ENCODE measurements at places on chromosomes 1 and 21. TPM values are rescaled to one million over a fixed set of nuclear protein-coding genes. Genes with fewer than 3 reads are reported as not detected.

- no peak for DNase-seq
These were observed 4.0 kb downstream of the FBLIM1 start for GRCh38 chr1:15762546-15762945.

DNA sequence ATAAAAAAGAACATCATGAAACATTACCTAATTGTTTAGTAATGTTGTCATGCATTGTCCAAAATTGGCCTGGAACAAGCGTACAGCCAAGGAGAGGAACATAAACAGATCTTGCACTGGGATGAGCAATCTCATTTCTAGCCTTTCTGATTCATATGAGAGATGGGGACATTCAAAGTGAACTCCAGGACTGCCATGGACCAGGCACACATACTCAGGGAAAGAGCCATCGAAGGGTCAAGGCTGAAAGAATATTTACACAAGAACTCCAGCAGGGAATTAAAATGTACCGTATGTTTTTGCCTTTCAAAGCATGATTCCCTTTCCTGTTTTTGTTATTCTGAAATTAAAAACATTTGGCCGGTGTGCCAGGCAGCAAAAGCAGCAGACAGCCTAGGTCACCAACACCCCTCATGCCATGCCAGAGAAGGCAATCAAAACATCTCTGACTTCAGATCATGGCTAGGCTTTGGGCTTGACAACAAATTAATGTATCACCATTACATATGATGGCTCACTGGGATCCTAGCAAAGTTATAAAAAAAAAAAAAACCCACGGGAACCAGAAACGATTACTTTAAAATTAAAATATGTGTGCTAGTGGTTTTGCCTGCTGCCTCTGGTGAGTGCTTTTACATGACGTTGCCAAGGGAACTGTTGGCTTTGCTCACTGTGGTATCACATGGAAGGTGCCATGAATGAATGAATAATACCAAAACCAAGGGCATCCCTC lies 159.8 kb downstream of the TGFBR3 start:
- no peak for DNase-seq

DNA sequence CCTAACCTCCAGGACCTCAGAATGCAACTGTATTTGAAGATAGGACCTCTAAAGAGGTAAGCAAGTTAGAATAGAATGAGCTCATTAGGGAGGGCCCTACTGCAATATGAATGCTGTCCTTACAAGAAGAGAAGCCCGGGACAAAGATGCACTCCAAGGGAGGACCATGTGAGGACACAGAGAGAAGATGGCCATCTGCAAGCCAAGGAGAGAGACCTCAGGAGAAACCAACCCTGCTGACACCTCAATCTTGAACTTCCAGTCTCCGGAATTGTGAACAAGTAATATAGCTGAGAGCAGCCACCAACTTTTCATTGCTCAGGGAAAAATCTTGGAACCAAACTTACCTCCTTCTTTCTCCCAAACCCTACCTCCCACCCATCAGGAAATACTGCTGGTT lies 15.0 kb upstream of the GALNT2 start:
- DNase-seq, result no peak

DNA sequence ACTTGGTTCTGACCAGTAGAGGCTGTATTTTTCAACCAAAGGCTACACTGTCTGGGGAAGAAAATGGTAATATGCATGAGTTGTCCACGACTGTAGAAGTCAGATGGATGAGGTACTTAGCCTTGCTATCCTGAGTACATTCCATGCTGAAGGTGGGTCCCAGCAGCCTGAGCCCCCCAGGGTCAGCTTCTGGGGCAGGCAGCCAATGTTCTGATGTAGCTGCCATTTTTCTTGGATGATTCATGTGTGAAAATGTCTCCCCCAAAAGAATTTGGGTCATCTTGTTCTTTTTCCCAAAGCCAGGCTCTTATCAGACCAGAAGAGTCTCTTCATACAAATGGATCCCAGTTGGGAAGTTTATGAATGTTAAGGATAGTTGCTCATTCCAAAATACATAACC lies 172.2 kb upstream of the UBE2U start:
- DNase-seq, result no peak

GRCh38 chr1:69569576-69570328 lies 2.0 kb downstream of the LRRC7 start:
- no peak for DNase-seq

GRCh38 chr1:202599669-202600431 lies 110.4 kb downstream of the SYT2 start:
- DNase-seq, result peak; percentile 49

GRCh38 chr1:68497358-68497698 lies 446 bp upstream of the DEPDC1 start:
- DNase-seq, result no peak

DNA sequence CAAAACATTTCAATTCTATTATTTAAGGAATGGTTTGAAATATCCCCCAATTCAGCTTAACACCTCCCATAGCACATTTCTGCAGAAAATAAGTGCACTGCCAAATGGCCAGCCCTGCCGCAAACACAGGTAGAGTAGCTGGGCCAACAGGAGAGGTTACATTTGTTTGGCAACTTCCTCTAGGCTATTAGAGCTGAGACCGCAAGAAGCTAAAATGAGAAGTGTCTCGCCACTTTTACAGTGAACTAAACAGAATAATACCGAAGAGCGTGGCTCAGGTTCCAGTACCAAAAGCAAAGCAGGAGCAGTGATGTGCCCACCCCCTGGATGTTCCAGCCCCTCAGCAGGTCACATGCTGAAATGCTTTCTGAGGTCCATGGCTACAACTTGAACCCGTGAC lies 154.5 kb upstream of the PKN2 start:
- DNase-seq, result no peak

GRCh38 chr1:17009706-17010105 lies 2.0 kb downstream of the ATP13A2 start:
- DNase-seq, result peak; percentile 28

GRCh38 chr21:36902793-36903192 lies 63.7 kb downstream of the HLCS start:
- no peak for DNase-seq

GRCh38 chr1:172485626-172486025 lies 41.8 kb upstream of the PIGC start:
- DNase-seq, result no peak

DNA sequence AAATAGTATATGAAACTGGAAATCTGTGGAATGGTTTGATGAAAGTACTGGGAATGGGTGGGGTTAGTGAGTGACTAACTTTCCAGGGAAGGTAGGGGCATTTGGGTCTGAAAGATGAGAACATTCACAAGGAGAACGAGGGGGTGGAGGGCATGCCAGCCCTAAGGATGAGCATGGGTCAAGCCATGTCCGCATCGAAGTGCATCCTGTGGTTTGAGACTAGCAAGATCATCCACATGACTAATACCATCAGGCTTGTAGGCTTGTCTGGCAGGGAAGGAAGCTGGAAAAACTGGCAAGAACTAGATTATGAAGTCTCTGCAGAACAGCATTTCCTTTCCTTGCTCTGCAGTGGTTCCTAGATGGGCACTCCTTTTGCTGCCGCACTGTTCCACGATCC lies 70.4 kb upstream of the UBE2U start:
- no peak for DNase-seq

- no peak for DNase-seq
These were observed 10.4 kb downstream of the ANP32E start for GRCh38 chr1:150225546-150225945.

DNA sequence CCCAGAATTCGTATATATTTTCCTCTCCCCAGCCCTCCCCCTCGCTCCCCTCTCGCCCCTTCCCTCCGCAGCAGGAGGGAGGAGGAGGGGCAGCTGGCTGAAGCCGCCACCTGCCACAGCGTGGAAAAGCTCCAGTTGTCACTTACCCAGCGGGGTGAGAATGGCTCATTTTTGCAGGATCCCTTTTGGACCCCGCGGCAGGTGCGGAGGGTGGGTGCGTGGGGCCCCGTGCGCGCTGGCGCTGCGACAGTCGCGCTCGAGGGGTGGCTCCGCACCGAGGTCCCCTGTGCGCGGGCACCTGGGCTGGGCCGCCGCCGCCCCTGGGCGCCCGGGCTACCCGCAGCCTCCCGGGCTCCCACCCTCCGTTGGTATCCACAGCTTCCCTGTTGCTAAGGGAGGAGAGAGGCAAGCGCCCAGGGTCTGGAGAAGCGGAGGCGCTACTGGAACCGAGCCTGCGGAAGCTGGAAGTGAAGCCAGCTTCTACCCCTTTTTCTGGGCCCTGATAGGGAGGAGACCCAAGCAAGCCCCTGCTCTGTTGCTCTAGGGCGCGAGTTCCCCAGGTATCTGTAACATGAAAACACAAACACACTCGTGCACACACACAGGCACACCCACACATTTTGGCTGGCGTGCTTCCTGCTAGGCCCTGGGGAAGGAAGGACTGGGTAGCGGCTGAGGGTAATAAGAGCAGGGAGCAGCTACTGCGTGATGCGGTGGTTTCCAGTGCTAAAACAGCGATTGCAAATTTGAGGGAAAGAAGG lies at the start of gene ERICH3:
Gene ERICH3 (minus strand): TSS at position 442 of the 761 bp plus-strand sequence. CDS start 273 bp downstream, at position 169.
- DNase-seq, result no peak

GRCh38 chr1:3089490-3089889 lies 20.5 kb downstream of the PRDM16 start:
- DNase-seq, result no peak

GRCh38 chr1:54766726-54767125 lies 2.4 kb upstream of the PARS2 start:
- no peak for DNase-seq

- no peak for DNase-seq
These were observed 53.6 kb upstream of the ASB17 start for GRCh38 chr1:75985827-75986226.

DNA sequence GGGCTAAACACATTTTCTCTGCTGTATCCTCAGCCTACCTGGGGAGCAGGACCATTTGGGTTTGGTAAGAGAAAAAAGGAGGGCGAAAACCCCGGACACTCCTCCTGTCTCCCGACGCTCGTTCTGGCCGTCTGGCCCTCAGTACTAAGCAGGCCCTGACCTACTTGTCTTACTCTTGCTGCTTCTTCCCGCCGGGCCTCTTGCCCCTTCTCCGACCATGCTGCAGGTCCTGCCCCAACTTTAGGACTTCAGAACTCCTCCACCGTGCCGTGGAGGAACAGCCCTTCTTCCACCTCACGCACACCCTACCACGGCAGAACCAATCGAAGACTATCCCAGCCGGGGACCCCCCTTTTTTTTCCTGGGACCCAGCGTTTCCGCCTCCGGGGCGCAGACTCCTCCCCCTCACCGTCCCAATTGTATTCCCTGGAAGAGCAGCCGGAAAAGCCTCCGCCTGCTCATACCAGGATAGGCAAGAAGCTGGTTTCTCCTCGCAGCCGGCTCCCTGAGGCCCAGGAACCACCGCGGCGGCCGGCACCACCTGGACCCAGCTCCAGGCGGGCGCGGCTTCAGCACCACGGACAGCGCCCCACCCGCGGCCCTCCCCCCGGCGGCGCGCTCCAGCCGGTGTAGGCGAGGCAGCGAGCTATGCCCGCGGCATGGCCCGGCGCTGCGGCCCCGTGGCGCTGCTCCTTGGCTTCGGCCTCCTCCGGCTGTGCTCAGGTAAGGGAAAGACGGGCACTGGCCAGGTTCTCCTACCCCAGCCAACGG lies at the start of gene CHRNB2:
Gene CHRNB2 (plus strand): TSS at position 393 of the 771 bp plus-strand sequence. CDS start 267 bp downstream, at position 660.
- DNase-seq, result peak; percentile 71

DNA sequence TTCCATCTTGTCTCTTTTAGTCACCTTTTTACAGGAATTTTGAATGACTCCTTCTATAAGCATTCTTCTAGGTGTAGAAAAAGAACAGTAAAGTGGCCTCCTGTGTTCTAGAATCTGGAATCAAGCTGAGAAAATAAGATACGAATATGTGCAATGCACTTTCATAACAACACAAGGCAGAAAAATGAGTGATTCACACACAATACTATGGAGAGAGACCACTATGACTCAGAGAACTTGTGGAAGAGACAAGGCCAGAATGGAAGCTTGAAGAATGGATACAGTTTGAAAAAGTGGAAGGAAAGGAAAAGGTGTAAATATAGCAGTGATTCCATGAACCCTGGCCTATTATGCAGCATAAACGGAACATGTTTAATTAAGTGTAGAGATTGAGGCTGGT lies 57.1 kb upstream of the SAMSN1 start:
- no peak for DNase-seq

- DNase-seq, result no peak
These were observed 24.4 kb downstream of the MCOLN2 start for GRCh38 chr1:84972377-84972987.

DNA sequence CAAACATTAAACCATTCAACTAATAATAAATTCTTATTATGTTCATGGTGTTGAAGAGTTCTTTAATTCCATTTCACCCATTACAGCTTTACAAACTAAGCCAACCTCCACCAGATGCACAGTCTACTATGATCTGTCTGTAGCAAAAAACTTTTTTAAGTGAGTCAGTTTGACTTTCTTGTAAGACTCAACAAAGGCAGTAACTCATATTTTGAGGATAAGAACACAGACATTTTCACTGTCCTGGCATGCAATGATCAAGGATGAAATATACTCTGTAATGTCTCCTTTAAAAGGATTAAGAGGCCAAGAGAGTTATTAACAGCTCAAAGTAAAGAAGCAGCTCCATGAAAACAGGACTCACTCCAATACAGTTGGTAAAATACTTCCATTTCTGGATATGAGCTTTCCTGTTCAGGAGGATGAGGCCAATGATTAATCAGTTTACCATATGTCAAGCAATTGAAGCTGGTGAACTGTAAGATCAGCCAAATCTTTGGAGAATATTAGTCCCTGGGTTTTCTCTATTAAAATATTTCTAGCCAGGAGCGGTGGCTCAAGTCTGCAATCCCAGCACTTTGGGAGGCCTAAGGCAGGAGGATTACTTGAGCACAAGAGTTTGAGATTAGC lies 20.6 kb downstream of the XKR8 start:
- DNase-seq, result no peak

GRCh38 chr21:44724926-44725325 lies 13.6 kb upstream of the TSPEAR start:
- no peak for DNase-seq

- DNase-seq, result no peak
These were observed 581.1 kb downstream of the KCNT2 start for GRCh38 chr1:196027127-196027526.

DNA sequence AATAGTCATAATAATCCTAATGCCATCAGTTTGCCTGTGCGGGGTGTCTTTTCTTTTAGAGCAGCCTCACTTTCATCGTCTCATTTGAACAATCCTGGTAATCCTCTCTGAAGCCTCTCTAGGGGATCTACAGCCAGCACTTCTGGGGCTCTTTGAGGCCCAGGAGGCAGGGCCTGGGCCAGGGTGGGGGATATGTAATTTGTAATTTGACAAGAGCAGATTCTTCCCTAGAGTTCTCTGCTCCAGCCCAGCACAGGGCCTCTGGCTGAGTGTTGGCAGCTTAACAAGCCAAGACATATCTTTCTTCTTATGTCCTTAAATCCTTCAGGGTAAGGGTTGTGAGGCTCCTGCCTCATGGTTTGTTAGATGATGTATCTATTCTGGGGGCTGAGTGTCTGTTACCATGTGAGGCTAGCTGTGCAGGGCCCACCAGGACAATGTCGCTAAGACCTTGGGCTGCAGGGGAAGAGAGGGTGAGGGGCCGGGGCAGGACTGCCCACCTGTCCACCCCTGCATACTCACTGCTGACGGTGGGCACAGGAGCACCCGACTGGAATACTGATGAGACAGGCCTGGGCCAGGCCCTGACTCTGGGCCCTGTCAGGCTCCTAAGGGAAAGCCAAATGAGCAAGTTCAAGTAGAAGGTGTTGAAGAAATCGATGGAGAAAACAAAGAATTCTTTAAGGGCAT lies 45.3 kb upstream of the PARP1 start:
- no peak for DNase-seq

The ARTN gene
- total RNA-seq, result 11.1 TPM

The CD101 gene
- 2.8 TPM for total RNA-seq

The TRIM17 gene
- not detected for total RNA-seq

The SLAMF8 gene
- total RNA-seq, result 1.2 TPM

The HEYL gene
- total RNA-seq, result 1.9 TPM

Data from left colon (tissue), 2 donors.